Right kidney (tissue), 9 donors: ENCODE measurements at places on chromosomes 11 and 22.
A peak's percentile ranks its signal among the peaks of the same experiment; 100 is the strongest.

DNA sequence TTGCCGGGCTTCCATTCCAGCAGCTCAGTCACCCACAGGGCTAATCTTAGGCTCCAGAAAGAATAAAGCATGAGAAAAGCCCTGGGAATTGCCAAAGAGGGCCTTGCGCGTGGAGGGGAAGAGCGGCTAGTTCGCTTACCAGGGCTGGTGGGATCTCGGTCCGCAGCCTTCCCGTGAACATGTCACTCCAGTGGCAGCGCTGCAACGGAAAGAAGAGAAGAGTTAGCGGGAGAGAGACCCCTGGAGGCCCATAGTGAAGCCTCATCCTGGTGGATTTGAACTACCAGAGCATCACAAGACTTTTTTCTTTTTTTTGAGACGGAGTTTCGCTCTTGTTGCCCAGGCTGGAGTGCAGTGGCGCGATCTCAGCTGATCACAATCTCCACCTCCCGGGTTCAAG, 18.0 kb downstream of the RANGAP1 start:
- no peak for DNase-seq

GRCh38 chr11:132358573-132358953, 988.1 kb downstream of the NTM start:
- no peak for DNase-seq

GRCh38 chr11:130211144-130211543, 51.6 kb downstream of the ST14 start:
- no peak for DNase-seq

DNA sequence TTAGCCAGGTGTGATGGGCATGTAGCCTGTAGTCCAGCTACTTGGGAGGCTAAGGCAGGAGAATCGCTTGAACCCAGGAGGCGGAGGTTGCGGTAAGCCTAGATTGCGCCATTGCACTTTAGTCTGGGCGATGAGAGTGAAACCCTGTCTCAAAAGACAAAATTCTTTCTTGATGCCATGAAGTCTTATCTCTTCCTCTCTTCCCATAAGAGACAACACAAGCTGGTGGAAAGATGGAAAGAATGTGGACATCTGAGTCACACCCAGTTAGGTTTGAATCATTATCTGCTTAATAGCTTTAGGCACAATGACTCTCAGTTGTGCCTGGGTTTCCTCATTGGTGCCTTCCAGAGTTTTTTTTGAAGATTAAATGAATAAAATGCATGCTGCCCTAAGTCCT, 35.3 kb downstream of the KREMEN1 start:
- no peak for DNase-seq

DNA sequence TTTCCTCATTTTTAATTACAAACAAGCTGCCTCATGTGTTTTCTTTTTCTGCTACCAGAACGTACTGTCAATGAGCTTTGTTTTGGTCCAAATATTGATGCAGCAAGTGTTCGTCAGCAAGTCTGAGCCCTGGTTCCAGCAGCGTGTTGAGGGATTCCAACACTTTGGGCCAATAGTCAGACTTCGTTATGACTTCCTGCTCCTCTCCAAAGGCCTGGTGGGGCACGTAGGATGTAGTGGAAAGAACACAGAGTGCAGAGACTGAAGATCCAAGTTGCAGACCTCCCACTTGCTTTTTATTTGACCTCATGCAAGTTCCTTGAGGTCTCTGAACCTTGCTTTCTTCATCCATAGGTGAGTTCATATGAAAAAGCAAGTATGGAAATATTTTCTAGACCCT, 138.2 kb downstream of the BBOX1 start:
- no peak for DNase-seq

GRCh38 chr11:6566704-6567370, 36.6 kb downstream of the RRP8 start:
- no peak for DNase-seq

- no peak for DNase-seq
These were observed 851.1 kb upstream of the RAG2 start for GRCh38 chr11:37449146-37449545.

DNA sequence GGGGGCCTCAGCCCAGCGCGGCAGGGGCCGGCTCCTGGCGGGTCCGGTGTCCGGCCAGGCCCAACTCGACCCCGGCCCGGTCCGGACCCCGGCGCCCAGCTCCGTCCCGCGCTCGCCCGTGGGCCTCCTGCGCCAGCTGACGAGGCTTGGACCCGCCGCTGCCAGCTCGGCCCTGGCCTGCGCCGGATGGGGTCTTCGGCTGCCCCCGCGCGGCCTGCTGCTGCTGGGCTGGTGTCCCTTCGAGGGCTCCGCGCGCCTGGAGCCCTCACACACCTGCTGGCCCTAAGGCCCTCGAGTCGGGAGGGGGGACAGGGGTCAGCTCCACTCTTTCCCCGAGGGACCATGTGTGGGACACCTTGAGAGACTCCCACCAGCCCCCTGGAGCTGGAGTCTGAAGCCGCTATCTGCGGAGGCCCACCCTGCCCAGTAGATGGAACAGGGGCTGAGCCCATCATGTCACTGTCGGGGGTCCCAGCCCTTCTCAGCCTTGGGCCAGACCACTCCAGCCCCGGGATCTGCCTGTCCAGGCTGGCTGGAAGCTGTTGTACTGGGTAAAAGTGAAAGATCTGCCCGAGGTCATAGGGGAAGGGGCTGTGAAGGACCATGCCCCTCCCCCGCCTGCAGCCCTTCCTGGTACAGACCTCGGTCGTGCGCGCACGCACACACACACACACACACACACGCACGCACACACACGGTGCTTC, 768 bp upstream of the CDKN1C start:
- peak; percentile 90 for DNase-seq

- DNase-seq = no peak
These were observed 15.0 kb upstream of the PRR5 start for GRCh38 chr22:44686873-44687600.

DNA sequence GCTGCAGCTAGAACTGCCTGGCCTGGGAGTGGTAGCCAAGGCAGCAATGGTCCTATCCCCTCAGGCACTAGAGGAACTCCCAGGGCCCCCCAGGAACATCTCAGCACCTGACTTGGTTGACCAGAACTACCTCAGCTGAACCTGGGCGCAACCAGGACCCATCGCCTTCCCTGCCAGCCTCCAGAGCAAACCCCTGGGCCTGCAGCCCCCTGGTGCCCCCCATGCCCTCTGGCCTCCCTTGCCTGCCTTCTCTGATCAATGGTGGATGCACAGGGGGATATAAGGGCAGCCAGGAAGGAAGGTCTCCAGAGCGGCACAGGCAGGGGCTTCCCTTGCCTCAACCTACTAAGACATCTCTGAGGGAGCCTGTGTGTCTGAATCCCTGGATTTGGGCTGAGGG, 13.5 kb downstream of the MS4A10 start:
- no peak for DNase-seq

DNA sequence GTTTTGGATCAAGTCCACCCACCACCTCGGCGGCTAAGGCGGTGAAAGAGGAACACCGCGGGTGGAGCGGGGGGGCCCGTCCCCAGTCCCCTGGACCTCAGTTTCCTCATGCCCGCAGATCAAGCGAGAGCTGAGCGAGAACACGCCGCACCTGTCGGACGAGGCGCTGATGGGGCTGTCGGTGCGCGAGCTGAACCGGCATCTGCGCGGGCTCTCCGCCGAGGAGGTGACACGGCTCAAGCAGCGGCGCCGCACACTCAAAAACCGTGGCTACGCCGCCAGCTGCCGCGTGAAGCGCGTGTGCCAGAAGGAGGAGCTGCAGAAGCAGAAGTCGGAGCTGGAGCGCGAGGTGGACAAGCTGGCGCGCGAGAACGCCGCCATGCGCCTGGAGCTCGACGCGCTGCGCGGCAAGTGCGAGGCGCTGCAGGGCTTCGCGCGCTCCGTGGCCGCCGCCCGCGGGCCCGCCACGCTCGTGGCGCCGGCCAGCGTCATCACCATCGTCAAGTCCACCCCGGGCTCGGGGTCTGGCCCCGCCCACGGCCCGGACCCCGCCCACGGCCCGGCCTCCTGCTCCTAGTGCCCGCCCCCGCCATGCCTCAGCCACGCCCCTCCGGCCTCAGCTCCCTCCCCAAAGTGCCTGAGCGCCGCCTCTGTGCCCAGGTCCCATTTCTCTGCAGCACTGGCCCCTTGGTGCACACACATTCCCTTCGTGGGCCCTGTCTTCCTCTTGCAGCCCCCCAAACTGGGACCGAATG, 12.7 kb downstream of the MAFF start:
- peak; percentile 71 for DNase-seq

DNA sequence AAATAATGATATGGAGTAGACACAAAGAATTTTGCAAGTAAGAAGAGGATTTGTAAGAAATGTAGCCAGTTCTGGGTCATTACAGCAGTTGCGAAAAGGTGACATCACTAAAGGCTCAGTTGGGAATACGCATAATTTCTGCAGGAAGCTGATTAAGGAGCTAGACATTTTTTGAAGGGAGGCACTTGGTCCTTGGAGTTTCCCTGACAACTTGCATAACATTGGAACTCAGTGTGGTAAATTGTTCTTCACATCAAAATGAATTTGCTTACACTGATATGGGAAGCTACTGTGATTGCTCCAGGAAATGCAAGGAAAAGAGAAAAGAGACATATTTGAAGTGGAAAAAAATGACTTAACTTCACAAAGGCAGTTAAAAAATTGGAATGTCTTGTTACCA, 626.1 kb downstream of the NELL1 start:
- no peak for DNase-seq

- no peak for DNase-seq
These were observed 11.6 kb upstream of the NRGN start for GRCh38 chr11:124728134-124728533.

GRCh38 chr11:114284021-114284420, 12.2 kb upstream of the NNMT start:
- no peak for DNase-seq

DNA sequence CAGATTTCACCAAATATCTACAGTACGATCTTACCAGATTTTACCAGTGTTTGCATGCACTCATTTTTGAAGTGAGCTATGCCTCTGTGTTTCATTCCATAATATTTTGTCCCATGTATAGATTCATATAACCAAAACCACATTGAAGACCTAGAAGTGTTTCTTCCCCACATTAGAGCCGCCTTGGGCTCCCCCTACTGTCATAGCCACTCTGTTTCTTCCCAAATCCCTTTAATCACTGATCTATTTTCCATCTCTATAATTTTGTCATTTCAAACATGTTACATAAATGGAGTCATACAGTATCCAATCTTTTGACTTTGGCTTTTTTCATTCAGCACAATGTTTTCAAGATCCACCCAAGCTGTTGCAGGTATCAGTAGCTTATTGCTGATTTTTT, 12.7 kb downstream of the MRGPRX3 start:
- no peak for DNase-seq

DNA sequence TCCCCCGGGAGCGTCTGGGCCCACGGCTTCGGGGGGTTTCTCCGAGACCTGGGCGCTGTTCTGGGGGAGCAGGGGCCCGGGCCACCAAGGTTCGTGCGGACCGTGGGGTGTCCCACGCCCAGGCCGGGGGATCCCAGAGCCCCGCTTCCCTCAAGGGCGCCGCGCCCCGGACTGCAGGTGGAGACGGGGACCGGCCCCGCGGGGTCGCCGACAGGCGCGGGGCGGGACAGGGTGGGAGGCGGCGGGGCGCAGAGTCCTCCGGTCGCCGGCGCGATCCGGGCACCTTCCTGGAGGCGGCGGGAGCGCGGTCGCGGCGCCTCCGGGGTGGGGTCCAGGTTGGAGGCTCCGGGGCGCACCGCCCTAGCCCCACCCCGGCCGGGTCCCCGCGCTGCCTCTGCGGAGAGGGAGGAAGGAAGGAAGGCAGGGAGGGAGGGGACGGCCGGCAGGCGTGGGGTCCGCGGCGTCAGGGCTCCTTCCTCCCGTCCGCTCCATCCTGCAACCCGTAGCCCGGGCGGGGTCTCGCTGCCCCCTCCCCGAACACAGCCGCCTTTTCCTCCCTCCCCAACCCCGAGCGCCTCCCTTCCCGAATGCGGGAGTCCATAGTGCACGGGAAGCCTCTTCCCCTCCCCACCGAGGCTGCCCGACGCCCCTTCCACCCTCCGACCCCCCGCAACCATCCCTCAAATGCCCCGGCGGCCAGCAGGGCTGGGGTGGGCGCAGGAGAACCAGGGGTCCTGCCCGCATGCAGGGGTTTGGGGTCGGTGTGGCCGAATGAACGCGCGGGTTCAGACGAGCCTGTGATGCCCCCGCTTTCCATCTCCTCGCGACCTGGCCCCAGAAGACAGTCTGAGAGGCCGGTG, 4.3 kb upstream of the ZBED4 start:
- no peak for DNase-seq

DNA sequence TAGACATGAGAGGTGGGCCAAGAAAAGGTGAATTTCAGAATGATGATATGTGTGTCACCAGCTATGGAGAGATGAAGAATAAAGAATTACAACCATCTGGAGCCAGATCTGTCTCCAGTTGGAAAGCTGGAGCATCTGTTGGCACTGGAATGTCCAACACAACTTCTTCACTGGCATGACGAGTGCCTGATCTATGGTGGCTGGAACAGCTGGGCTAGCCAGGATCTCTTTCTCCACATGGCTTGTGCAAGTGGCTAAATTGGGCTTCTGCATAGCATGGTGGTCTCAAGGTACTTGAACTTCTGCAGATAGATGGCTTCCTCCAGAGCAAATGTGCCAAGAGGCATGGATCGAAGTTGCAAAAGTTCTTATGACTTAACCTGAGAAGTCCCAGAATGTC, 256.1 kb upstream of the NCAM1 start:
- DNase-seq = no peak

- DNase-seq = no peak
These were observed 4.0 kb downstream of the ARL2 start for GRCh38 chr11:65017937-65018336.

- DNase-seq = peak; percentile 49
These were observed 47.5 kb upstream of the TCF20 start for GRCh38 chr22:42317691-42318547.

GRCh38 chr11:19275496-19275895, 34.8 kb upstream of the E2F8 start:
- DNase-seq = no peak

- peak; percentile 70 for DNase-seq
These were observed 13.5 kb upstream of the SORL1-AS1 start for GRCh38 chr11:121466063-121466794.

GRCh38 chr11:94586978-94587377, 19.8 kb downstream of the PIWIL4 start:
- no peak for DNase-seq

- DNase-seq = no peak
These were observed 4.8 kb upstream of the PRSS23 start for GRCh38 chr11:86795511-86795910.

GRCh38 chr11:95152876-95153856, 63.5 kb downstream of the ENDOD1 start:
- no peak for DNase-seq

GRCh38 chr11:1224111-1224490, 1.2 kb downstream of the MUC5B start:
- DNase-seq = no peak
